Tibial nerve (tissue), 4 donors: ENCODE measurements at places on chromosomes 2 and 18. TPM values are rescaled to one million over a fixed set of nuclear protein-coding genes. Genes with fewer than 3 reads are reported as not detected.

GRCh38 chr2:86622519-86623042 is 1.1 kb downstream of the RNF103 start:
- no peak for DNase-seq

DNA sequence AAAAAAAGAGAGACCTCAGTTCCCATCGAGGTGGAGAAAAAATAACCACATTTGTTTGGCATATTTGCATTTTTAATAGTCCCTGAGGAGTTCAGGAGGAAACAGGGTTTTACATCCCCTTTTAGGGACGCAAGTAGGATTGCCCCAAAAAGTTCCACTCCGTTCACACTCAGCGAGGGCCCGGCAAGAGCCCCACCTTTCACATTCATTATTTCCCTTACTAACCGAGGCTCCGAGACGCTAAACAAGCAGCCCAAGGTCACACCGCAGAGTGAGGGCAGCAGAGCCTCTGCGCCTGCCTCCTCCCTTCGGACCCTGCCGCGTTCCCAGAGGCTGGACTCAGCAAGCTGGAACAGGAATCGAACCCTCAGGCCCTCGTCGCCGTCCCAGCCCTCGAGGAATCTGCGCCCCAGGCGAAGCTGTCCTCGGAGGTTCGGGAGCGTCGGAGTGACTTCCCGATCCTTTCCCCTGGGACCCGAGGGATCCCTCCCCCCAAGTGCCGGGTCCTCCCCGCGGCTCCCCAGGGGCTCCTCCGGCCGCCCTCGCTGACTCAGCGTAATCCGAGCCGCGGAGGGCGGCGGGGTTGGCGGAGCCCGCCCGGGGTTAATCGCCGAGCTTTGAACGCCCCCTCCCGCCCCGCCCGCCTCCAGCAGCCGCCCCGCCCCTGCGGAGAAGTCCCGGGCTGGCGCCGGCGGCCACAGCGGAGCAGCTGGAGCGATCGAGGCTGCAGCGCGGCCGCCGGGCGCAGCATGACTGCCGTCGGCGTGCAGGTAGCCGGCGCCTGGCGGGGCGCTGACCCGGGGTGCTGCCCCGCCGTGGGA is at the start of gene TMEM37:
TMEM37 (plus strand) TSS at position 700 of the 821 bp plus-strand sequence; CDS start at position 750, 50 bp downstream.
- no peak for DNase-seq

DNA sequence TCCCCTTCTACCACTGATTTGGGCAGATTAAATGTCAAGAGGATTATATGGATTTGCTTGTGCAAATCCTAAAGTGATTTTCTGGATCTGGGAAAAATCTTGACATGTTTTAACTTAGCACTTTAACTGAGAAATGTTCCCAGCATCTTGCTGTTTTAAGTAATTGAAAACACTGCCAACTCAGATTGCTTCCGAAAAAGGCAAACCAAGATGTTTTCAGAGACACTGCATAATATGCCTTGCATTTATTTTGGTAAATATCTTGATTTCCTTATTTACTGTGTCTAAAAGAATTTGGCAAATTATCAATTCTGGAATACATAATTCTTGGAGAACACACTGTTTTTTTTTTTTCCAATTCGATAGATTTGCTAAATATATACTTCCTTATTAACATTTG is 385.0 kb upstream of the FAM98A start:
- DNase-seq: no peak

DNA sequence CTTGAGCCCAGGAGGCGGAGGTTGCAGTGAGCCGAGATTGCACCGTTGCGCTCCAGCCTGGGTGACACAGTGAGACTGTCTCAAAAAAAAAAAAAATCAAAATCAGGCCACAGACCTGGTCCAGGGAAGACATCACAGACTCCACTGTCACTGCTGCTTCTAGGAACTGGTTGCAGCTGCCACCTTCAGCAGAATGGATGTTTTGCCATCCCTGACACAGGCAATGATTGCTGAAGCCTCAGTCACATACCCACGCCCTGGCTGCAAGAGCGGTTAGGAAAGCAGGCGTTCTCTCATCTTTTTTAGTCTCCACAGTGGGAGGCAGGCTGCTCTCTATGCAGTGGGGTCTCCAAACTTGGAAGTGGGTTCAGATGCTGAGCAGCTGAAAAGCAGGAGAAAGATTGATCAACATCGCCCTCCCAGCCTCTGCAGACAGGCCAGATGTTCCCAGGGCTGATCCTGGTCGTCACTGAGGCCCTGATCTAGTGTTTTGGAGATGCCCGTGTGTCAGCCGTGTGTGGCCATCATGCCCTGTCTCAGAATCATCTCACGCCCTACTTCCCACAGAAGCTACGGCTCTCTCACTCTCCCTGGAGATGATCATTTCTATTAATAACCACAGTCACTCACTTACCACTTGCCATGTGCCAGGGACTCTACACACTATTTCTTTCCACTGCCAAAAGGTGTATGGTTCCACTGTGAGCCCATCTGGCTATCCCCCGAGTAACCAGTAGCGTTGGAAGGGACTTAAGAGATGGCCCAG is 91.8 kb downstream of the PLB1 start:
- no peak for DNase-seq

DNA sequence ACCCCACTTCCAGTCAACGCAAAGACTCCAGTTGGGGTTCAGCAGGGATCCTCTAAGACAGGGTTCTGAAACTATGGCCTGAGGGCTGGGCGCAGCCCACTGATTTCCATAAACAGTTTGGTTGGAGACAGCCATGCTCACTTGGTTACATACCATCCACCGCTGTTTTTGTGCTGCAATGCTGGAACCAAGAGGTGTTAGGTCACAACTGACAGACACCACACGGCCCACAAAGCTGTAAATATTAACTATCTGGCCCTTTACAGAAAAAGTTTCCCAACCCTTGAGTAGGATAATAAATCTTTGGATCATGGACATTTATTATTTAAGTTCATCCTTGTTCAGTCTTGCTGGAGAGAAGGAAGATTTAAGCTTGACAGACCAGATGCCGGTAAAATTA is 8.4 kb upstream of the CD226 start:
- no peak for DNase-seq

- DNase-seq: no peak
Measured at GRCh38 chr2:227696990-227697679, 20.7 kb downstream of the SLC19A3 start.

DNA sequence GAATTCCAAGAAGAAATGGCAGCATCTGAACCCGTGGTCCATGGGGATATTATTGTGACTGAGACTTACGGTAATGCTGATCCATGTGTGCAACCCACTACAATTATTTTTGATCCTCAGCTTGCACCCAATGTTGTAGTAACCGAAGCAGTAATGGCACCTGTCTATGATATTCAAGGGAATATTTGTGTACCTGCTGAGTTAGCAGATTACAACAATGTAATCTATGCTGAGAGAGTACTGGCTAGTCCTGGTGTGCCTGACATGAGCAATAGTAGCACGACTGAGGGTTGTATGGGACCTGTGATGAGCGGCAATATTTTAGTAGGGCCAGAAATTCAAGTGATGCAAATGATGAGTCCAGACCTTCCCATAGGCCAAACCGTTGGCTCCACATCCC is 34.4 kb upstream of the DSG3 start:
- no peak for DNase-seq

GRCh38 chr2:128421286-128421685 is 102.6 kb upstream of the HS6ST1 start:
- DNase-seq: no peak

The TDRD15 gene
- total RNA-seq: not detected

The CNDP1 gene
- total RNA-seq: not detected

The STARD6 gene
- total RNA-seq: not detected

The TUBA3E gene
- total RNA-seq: not detected

The RAMP1 gene
- 83.0 TPM for total RNA-seq
